ENCODE measurements at places on chromosomes 11 and 22.

- no peak for DNase-seq
Observed at GRCh38 chr11:65571940-65572339, 398 bp upstream of the FAM89B start.

GRCh38 chr11:28505232-28505631, 397.0 kb downstream of the METTL15 start:
- DNase-seq, result no peak

DNA sequence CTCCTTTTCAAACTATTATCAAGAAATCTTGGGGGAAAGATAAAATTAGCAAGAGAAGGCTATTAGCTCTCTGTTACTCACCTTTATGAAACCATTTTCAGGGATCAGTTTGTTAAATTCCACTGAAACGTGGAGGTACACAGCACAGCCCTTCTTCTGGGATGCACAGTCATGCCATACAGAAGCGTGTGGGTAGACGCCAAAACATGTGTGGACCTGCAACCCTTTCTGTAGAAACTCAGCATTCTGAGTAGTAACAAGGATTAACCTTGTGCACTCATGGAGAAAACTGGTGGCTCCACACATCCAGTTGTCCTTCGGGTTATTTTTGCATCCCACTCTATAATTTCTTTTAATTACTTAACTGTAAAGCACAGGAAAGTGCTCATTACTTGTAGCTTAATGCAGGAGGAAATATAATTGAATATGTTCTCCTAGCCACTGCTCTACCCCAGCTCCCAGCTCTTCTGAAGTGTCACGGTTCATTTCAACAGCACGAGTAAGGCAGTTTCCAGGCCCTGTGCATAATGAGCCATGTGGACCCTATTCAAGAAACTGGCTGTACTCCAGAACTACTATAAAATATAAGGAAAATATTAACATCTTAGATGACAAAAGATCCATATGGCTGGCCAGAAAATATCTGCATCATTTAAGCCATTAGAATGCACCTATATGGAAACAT, 26.1 kb downstream of the BDNF start:
- no peak for DNase-seq

GRCh38 chr11:121554552-121554951, 101.8 kb upstream of the SORL1-AS1 start:
- no peak for DNase-seq

DNA sequence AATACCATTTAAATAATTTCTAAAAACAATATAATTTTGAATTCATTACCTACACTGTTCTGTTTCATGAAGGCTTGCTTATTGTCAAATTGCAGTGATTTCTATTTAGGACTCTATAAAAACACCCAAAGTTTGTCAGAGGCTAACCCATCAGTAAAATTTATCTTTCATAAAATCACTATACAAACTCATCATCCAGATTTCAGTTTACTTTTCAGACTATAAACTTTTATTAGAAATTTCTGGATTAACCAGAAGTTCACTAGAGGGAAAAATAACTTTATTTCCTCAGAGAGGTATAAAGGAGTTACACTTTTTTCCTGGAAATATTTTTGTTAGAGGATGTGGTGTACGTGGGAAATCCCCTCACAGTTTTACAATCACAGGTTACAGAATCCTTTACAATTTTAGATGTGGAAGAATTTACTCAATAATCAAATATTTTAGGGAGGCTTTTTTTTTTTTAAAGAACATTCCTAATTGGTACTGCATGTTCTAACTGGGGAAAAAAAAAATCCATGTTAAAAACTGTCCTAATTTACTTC, 176.7 kb downstream of the SWAP70 start:
- no peak for DNase-seq

DNA sequence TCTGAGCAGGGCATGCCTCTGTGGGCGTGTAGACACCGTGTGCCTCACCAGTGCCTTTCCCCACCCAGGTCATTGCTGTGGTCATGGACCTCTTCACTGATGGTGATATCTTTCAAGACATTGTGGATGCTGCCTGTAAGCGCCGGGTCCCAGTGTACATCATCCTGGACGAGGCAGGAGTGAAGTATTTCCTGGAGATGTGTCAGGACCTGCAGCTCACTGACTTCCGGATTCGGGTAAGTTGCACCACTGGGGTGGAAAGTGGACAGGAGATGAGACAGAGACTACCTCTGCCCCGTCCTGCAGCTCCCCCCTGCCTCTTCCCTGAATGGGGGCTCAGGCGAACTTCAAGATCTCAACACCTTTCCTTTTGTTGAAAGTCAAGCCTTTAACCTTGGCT, 24.3 kb downstream of the FAM83F start:
- no peak for DNase-seq

- no peak for DNase-seq
Observed at GRCh38 chr11:1920909-1921573, 1.5 kb downstream of the TNNT3 start.

DNA sequence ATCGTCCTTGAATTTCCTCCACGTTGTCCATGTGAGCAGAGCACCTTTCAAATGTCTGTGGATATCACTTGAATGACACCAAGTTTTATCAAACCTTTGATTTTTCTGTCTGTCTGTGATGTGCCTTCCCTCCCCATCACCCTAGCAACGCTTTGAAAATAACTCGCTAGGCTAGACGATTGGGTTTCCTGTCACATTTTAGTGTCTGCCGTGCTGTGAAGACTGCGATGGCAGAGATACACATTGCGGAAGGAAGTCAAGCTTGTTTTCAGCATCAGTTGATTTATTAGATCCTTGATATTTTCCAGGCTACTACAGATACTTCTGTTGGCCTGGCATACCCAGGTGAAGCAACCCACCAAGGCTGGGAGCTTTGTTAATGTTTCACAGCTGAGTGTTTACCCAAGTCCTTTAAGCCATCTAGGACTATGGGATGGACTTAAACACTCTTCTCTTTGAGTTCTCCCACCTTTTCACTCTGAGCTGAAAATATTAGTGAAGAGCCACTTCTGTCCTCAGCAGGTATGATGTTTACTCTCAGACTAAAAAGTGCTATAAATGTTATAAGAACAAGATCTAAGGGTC, 93.6 kb upstream of the CD44 start:
- no peak for DNase-seq

DNA sequence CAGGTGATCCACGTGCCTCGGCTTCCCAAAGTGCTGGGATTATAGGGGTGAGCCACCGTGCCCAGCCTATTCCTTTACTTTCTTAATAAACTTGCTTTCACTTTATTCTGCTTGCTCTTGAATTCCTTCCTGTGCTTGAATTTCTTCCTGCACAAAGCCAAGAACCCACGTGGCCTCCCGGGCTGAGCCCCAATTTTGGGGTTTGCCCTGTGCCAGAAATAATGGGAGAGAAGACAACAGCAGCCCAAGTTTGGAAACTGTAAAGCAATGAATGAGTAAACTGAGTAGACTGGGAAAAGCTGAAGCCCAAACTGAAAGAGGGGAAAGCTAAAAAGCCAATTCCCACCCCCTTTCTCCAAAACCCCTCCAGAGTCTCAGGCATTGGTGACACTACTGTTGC, 136.4 kb downstream of the NECTIN1 start:
- no peak for DNase-seq

DNA sequence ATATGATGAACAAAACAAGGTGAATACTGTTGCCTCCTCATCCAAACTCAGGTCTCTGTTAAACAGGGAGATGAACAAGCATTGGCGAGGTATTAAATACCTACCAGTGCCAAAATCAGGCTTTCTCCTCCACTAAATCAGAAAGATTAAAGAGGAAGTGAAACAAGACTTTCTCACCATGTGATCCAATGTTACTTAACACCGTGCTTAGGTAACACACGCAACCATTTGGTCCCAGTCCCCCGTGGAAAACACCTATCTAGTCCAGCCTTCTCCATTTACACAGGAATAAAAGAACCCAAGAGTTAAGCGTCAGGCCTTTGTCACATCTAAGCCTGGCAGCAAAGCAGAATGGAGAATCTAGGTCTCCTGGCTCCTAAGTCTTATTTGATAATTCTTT, 34.5 kb downstream of the TENM4 start:
- no peak for DNase-seq

GRCh38 chr22:18152519-18152918, 2.5 kb downstream of the USP18 start:
- DNase-seq, result no peak

GRCh38 chr11:12827929-12828812, 153.9 kb downstream of the TEAD1 start:
- no peak for DNase-seq

- no peak for DNase-seq
Observed at GRCh38 chr11:112785149-112785548, 176.1 kb upstream of the NCAM1 start.

GRCh38 chr11:12657981-12658380, 16.2 kb upstream of the TEAD1 start:
- no peak for DNase-seq

DNA sequence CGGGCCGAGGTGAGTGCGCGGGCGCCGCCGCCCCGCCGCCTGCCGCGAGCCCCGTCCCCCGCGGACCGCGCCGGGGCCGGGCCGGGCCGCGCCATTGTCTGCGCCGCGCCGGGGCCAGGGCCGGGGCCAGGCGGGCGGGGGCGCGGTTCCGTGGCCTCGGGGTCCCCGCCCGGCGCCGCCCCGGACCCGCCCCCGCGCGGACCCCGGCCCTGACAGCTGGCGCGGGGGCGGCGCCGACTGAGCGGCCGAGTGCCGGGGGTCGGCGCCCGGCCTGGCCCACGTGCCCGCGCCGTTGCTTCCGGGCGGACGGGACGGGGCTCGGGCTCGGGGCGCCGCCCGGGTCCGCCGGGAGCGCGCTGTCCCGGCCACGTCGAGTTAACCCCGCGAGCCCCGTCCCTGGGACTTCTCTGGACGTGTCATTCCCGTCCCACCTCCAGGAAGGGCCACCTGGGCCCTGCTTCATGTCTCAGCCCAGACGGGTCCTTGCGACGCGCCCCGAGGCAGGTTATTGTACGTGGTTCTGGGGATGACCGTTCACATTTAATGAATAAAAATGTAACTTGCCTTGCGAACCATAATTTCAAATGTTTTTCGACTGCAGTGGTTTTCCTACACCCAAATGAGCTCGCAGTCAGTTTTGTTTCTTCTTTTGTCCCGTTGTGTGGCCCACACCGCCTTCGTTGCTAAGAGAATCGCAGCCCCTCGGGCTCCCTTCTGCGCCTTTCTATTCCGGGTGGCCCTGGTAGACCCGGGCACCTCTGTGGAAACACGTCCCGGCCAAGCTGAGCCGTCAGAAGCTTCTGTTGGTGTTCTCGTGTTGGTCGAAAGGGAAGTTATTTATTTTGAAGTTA, 562 bp downstream of the ZBED4 start:
- DNase-seq, result no peak

- DNase-seq, result no peak
Observed at GRCh38 chr22:36445158-36445668, 36.2 kb downstream of the TXN2 start.

DNA sequence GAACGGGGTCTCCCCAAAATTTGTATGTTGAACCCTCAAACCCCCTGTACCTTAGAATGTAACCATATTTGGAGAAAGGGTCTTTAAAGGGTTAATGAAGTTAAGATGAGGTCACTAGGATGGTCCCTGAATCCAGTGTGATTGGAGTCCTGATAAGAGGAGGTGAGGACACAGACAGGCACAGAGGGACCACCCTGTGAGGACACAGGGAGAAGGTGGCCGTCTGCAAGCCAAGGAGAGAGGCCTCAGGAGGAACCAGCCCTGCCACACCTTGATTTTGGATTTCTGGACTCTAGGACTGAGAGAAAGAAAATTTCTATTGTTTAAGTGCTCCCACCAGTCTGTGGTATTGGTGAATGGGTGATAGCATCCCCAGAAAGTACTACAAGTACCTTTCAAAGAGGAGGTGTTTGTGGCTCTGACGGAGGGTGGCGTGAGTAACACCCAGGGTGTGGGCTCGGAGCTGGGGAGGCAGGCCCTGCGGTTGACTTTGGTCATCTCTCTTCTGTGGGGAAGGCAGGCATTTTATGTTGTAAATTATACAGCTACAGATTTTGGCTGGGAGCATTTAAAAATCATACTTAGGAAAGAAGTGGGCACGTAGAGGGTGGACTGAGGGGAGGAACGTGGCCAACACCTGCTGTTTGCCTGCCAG, 13.8 kb downstream of the MRGPRF start:
- DNase-seq, result no peak

DNA sequence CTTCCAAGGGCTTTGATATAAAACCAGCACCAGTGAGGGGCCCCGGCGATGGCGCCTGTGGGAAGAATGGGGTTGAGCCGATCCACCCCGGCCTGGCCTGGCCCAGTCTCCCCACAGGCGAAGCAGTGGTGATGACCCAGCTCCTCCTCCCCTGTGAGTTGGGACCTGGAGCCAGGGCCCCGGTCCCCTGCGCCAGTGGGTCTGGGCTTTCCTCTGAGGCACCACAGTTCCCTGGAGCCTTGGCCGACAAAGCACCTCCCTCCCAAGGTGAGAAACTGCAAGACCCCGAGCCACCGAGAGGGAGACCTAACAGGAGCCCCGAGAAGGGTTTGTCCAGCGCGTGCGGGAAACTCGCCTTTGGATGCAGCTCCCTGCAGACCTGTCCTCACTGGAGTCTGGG, 942.9 kb downstream of the BRD1 start:
- no peak for DNase-seq
